Stimulated activated CD4-positive, alpha-beta T cell treated with anti-CD3 and anti-CD28 coated beads, Interleukin-2, amount 100 ng/mL, for 24 hours (primary cell): ENCODE measurements at places on chromosomes 6 and 20.

- DNase-seq: no peak
Measured at GRCh38 chr20:60131375-60131774, 173.2 kb downstream of the CDH26 start.

- peak; percentile 38 for DNase-seq
Measured at GRCh38 chr6:29925727-29926412, 16.5 kb upstream of the HLA-A start.

- no peak for DNase-seq
Measured at GRCh38 chr6:39453956-39454524, 131.5 kb upstream of the KCNK16 start.

DNA sequence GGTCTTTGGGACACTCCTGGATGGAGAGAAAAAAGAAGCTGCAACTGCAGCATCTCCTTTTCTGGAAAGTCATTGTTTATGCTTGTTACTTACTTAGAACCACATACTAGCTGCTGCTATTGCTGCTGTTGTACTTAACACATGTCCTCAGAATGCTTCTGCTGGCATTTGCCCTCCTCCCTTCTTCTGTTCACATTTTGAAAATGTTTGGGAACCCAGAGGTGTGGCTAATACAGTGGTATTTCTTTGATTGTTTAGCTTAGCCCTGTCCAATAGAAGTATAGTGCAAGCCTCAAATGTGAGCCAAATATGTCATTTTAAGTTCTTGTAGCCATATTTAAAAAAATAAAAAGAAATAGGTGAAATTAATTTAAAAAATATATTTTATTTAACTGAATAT is 8.4 kb downstream of the DTD1 start:
- no peak for DNase-seq

DNA sequence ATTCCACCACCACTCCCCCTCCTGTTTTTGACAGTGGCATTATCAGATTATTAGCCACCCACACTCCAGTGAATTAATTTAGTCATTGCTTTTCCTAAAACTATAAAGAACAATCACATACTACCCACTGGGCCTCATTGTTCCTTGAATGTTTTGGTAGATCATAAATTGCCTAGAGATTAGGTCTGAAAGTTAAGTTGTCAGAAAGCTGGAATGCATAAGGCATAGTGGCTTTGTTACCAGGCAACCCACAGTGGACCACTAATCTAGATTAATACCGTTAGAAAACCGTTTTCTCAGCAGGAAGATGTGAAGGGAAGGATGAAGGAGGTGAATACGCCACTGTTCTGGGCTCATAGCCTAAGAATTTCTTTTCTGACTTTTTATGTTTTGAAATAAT is 75.6 kb downstream of the SAMD3 start:
- no peak for DNase-seq

GRCh38 chr6:125340175-125340835 is 38.5 kb upstream of the HDDC2 start:
- no peak for DNase-seq

GRCh38 chr6:169501128-169501527 is 200.7 kb downstream of the WDR27 start:
- no peak for DNase-seq

DNA sequence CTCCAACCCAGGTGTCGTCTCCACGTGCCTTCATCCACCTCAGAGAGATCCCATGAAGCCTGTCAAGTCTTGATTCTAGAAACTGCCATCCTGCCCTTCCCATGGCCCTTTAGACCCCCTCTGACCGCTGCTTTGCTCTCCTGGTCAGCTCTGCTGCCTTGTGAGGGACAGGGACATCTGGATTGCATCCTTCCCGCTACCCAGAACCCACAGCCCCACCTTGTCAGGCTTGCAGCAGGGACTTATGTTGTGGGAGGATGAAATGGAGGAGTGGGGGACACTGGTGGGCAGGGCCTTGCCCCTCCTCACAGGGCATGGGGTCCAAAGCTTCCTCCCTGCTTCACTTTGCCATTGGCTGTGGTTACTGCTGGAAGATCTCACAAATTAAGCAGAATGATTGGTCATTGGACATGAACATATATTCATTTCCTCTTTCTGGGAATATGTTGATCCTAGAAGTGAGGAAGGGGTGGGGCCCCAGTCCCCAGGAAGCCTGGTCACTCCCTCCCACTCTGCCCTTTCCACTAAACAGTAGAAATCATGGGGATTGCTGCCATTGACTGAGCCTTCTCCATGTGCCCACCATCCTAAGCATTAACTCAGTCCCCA is 4.5 kb downstream of the GLP1R start:
- DNase-seq: no peak

DNA sequence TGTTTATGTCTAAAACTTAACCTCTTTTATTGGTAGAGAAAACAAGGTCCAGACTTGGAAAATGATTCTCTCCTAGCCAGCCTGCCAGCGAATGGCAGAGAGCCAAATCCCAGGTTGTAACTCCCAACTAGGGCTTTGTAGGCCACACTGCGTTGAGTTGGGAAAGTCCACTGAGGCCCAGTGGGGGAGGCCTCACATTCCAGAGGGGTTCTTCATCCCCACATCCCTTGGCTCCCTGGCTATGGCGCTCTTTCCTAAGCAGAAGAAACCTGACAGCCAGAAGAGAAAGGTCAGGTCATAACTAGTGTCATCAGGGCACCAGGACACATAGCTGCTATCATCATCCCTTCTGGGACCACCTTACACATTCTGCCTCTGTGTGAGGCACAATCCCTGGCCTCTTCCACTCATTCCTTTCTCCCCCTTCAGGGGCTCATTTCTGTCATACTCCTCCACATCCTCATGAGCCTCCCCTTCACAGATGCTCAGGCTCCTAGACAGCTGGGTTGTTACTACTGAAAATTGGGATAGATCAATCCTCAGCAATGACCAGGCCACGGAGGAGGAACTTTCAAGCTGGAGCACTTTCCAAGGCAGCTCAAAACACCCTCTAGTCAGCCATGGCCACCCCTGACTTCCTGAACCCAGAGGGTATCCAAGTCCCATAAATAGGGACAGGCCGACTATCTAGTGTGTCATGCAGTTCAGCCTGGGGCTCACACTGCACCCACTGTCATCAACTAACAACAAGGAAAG is 48.6 kb downstream of the TCP11 start:
- no peak for DNase-seq

GRCh38 chr6:151096255-151096612 is 143.5 kb upstream of the AKAP12 start:
- DNase-seq: no peak

DNA sequence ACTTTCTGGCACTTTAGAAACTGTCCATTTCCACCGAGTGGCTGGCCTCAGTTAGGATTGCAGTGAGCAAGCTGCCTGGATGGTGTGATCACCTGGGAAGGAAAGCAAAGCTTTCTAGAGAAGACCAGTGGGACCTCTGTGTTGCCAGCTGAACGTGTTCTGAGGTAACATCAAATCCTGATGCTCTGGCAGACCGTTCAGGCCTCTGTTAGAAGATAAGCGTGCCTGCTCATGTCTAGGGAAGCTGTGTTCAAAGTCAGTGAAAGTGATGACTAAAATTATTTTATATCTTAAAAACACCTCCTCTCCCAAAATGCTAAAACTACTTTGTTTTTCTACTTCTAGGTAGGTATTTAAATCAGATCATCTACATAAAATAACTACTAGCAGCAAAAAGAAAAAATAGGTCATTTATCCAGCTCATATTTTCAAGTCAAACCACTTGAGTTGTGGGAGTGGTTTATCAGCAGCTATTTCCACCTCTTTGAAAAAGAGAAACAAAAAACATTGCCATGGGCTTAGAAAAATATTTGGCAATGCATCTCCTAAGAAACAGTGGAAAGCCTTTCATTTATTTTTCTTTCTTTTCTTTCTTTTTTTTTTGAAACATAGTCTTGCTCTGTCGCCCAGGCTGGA is 54.8 kb downstream of the CEP43 start:
- no peak for DNase-seq

GRCh38 chr6:34248727-34249468 is at the start of gene SMIM29:
Gene SMIM29 (minus strand): TSS chr6:34249006. CDS start chr6:34247791, 1,215 bp downstream.
- DNase-seq: peak; percentile 97

- no peak for DNase-seq
Measured at GRCh38 chr6:23969344-23969743, 156.7 kb upstream of the NRSN1 start.

DNA sequence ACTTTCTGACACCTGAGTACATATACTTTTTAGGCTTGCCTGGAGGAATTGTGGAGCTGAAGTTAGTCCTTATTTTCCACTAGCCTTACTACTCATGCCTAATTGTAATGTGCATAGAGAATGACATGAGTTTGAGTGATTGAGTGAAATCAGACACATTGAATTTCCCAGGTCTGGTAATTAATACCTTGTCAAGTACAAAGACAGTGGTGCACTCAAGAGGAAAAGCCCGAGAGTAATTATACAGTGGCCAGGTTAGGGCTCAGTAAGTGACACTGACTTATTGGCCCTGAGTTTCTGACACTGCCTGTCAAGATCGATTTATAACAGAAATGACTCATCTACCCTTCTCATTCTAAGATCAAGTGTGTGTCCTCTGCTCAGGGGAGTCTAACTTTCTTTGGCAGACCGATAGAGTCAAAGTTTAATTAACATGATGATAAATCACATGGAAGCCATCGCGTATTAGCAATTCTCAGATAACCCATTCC is 288.3 kb downstream of the TPBG start:
- DNase-seq: no peak

GRCh38 chr6:166589337-166589731 is 2.9 kb upstream of the RAMACL start:
- no peak for DNase-seq

- DNase-seq: no peak
Measured at GRCh38 chr20:32285082-32285620, 7.7 kb downstream of the KIF3B start.

GRCh38 chr6:33707771-33708170 is 3.7 kb downstream of the UQCC2 start:
- no peak for DNase-seq

DNA sequence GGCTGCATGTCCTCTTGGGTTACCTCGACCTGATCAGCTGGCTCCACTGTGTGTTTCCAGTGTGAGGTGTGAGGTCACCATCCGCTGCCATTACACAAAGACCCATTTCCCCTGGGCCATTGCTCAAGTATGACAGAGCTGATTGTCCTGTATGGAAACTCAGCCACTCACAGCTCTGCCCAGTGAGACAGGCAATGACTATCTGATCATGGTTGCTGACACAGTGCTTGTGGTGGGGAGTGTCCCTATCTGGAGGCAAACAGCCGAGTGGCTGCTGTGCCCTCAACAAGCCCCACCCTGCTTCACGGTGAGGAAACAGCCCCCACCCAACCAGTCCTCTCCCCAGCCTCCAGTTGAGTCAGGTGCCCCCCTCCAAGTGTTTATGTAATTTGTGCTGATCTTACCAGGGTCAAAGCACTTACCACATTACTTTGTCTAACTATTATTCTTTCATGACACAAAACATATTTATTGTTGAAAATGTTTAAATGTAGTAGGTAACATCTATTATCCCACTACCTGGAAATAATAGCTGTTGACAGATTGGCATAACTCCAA is 11.7 kb upstream of the MAPK13 start:
- DNase-seq: peak; percentile 44
